Stimulated activated CD4-positive, alpha-beta T cell treated with anti-CD3 and anti-CD28 coated beads, TNF-alpha, amount 100 ng/mL, for 1 hour (primary cell): ENCODE measurements at places on chromosomes 7 and 10.

DNA sequence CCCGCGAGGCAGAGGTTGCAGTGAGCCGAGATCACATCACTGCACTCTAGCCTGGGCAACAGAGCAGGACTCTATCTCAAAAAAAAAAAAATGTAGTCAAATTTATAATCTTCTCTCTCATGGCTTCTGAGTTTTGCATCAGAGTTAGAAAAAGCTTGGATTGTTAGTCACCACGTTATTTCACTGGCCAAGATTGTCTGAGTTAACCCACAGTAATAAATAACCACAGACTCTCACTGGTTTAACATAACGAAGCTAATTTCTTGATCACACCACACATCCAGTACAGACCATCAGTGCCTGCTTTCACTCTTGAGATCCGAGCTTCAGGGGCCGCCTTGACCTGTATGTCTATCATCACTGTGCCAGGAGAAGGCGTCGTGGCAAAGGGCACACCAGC is 116.8 kb upstream of the JCAD start:
- no peak for DNase-seq

GRCh38 chr10:13100349-13101294 is 659 bp downstream of the OPTN start:
- DNase-seq = no peak

GRCh38 chr10:24259365-24260130 is 50.6 kb downstream of the KIAA1217 start:
- DNase-seq = no peak

DNA sequence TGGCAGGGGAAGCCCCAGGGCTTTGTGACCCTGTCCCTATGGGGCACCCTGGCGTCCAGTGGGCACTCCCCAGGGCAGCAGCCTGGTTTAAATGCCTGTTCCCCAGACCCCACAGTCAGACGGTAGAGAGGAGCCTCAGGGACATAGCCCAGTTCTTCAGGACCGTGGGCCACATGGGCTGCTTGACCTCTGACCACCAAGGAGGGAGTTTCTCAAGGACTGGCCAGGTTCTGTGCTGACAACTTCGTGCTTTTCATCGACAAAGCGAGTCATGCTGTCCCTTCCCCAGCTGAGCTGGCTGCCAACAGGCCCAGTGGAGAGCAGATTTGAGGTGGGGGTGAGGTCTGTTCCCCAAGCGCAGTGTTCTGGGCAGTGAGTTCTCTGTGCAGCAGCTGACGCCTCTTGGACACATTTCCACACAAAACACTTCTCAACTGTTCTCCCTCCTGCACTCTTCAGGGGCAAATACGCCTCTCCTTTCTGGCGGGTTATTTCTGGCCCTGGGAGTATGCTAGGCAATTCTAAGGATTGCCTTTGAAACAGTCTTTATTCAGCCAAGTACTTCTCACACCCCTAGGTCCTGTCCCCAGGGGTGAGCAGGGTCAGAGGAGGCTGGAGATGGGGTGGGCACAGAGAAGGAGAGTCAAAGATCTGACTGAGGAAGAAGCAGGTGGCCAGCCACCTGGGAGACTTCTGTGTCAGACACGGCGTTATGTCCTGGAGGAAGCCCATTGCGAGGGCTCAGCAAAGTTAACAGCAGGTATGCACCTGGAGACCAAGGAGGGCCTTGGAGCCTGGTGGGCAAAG is 57.3 kb upstream of the CAMK2B start:
- DNase-seq = no peak

GRCh38 chr7:114426824-114427223 is 12.2 kb downstream of the FOXP2 start:
- DNase-seq = no peak

DNA sequence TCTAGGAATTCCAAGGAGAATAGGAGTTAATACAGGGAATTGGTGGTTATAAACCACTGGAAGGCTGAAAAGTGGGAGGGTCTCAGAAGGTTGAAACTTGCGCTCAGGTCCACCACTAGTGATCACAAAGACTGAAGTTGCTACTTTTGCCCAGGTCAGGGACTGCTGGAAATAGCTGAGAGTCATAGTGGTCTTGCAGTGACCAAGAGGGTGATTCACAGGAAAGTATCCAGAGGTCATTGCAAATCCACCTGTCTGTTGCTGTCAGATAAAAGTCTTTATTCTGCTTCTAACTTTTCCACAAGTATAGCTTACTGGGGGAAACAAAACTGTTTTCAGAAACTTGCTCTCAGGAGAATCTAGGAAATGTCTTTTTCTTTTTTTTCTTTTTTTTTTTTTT is 211.5 kb upstream of the PRSS1 start:
- DNase-seq = no peak

GRCh38 chr7:111098926-111099250 is 8.0 kb downstream of the LRRN3 start:
- DNase-seq = no peak

GRCh38 chr10:30073767-30074060 is 14.3 kb upstream of the JCAD start:
- no peak for DNase-seq

GRCh38 chr7:42743077-42743858 is 168.6 kb downstream of the C7orf25 start:
- DNase-seq = no peak

DNA sequence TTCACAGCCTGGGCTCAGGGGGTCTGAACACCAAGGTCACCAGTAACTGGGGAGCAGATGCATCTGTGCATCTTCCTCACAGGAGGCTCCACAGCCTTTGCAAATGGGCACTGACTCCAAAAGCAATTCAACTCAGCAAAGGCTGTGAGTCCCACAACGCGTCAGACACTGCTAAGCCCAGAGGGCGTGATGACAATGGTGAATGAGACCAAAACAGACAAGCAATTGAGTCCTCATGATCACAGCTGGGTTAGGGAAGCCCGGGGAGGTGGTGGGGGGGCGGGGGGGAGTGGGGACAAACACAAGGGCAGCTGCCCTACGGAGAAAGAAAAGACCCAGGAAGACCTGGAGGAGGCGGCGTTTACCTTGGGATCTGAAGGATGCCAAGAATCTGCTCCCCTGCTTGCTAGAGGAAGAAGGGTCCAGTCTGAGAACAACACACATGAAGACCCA is 61.6 kb upstream of the RNF32 start:
- no peak for DNase-seq

DNA sequence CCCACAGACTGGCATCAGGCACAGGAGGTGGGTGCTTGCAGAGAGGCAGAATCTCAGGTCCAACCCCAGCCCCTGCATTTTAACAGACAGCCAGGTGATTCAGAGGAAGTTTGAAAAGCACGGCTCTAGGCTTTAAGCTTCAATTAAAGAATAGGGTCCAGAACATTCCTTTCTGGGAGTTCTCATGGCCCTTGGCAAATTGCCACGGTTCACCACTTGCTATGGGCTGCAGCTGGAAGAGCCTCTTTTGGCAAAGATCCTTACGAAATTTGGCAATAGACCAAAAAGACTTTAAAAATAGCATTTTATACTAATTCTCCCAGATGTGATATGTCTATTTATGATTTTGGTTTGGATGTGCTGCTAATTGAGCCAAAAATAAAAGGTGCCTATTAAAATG is 148.1 kb downstream of the ITGA8 start:
- no peak for DNase-seq

DNA sequence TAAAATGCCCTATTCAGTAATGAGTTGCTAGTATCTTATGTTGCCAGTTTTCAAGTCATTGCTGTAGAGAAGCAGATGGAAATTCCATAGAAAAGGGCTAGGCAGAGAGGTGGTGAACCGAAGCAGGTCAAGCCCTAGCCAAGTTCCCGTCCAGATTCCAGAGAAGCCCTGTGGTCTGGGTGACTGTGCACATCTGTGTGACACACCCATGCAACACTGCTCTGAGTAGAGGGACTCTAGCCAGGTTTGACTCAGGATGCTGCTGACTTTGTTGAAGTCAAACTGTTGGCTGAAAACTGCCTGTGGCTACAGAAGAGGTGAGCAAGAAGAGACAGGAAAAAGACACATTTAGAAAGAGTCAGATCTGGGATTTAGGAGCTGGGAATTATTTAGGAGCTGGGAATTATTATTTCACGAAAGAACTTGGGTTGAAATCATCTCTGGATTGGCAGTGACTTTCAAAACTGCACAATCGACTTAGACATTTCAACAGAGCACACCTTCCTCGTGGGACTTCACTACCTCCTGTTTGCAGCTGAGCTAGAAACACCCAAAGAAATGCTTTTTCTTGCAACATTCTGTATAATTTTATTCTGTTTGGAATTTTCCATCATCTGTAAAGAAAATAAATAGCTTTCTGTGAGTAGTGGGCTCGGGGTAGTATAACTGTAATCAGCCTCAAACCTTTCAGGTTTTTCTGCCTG is 149.1 kb upstream of the PRKCQ start:
- no peak for DNase-seq

- DNase-seq = no peak
Observed at GRCh38 chr7:633381-634018, 93.0 kb upstream of the DNAAF5 start.

DNA sequence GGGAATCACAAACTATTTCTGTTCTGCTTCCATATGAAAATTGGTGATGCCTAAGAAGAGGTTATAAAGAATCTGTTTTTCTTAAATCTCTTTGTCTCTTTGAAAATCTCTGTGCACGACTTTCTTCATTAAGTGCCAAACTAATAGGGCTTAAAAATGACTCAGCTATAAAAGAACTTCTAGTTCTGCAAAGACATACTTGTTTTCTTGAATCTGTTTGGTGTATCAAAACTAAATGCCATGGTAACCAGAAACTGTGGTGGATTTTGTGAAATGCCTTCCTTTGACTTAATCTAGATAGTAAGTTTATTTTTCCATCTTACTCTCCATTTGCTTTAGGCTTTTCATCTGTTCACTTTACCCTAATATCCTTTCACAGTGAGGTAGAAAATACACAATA is 417.8 kb downstream of the PARD3 start:
- DNase-seq = no peak

GRCh38 chr7:66844552-66845378 is 76.3 kb upstream of the TMEM248 start:
- DNase-seq = peak; percentile 98

DNA sequence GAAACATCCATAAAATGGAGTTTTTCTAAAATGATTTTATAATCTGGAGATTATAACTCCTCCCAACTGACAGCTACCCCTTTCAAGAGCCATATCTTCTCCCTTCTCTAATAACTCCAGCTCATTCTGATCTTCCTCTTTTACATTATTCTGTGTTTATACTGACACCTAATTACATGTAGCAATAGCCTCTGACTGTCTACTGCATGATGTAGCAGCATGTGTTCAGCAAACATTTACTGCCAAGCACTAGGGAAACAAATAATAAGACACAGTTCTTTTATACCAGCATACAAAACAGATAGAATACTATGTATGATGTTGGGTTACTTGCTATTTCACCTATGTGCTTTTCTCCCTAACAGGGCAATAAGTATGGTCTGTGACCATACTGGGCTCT is 20.7 kb downstream of the RBM28 start:
- no peak for DNase-seq

GRCh38 chr7:44111761-44112160 is 7.6 kb downstream of the AEBP1 start:
- DNase-seq = no peak

GRCh38 chr7:143248761-143249354 is 14.4 kb upstream of the GSTK1 start:
- DNase-seq = no peak

GRCh38 chr7:36570528-36571189 is 153.6 kb downstream of the AOAH start:
- DNase-seq = no peak

DNA sequence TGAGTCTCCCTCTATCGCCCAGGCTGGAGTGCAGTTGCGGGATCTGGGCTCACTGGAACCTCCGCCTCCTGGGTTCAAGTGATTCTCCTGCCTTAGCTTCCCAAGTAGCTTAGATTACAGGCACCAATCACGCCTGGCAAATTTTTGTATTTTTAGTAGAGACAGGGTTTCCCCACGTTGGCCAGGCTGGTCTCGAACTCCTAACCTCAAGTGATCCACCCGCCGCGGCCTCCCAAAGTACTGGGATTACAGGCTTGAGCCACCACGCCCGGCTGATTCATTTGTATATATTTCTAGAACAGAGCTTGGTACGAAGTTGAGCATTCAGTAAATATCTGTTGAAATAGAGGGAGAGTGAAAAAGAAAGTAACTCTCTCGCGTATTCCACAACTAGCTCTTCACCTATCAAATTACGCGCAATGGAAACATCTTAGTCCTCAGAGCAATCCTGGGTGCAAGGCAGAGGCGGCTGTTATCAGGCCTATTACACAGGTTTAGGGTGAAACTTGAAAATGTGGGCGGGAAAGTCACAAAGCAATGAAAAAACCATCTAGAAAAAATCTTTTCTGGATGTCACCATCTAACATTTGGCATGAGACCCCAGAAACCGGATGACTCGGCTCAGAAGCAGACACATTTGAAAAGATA is 707 bp upstream of the GHITM start:
- peak; percentile 29 for DNase-seq

DNA sequence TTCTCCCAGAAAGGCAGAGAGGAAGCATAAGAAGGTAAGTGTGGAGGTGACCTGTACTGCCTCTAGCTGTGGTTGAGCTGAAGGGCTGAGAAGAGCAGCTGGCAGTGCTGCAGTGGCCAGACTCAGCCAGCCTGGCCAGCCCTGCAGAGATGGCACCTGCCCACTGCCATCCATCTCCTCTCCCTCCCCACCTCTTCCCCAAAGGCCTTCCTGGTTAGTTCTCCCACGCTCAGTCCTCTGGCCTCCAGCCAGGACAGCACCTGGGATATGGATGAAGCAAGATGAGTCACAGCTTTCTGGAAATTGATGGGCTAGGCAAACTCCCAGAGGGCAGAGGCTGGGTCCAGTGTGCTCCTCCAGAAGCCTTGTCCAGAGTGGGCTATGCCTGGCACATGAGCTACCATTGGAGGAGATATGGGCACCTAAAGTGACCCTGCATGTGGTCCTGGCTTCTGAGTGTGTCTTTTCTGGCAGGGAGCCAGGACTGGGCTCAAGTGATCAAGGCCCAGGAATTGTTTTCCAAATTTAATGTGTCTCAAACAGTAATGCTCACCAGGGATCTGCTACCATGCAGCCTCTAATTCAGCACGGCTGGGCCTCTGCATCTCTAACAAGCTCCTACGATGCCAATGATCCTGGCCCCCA is 81.0 kb upstream of the CACUL1 start:
- DNase-seq = no peak

DNA sequence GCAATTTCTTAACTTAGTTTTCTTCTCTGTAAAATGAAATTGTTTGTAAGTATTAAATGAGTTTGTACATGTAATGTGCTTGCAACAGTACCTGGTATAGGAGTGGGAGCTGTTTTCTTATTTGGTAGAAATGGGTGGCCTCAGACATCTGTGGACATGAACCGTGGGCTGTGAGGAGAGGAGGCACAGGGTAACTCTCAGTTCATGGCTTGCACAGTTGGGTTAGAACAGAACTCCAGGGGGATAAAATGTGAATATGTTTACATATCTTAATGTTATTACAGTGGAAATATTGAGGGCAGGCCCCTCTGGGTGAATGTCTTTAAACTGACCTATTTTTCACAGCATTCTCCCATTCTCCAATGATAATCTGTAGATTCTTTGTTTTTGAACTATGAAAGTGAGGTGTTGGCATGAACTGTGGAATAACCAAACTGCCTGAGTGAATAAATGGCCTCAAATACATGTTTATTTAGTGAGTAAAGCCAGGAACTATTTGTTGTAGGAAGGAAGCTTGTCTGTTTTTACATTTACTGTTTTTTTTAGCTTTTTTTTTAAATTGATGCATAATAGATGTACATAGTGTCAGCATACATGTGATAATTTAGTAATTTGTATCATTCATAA is 2.6 kb downstream of the ABCA13 start:
- DNase-seq = no peak
